ENCODE measurements at places on chromosomes 7 and 10. TPM values are rescaled to one million over a fixed set of nuclear protein-coding genes. Genes with fewer than 3 reads are reported as not detected.

DNA sequence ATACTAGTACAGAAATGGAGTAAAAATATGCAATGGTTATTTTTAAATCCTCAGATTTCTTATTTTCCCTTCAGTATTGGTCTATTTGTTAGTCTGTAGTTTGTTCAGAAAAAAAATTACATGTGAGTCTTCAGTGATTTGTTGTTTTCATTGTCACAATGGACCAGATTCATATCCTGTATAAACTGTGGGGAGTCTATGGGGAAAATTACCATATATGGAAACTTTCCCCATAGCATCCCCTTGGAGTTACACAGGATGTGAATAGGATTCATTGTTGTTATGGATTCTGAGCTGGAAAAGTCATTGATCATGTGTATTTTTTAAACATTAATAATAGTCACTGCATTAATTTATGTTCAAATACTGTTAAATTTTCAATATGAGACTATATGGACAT, 72.6 kb downstream of the ST7 start:
- DNase-seq, result no peak

- no peak for DNase-seq
Measured at GRCh38 chr7:86889501-86889900, 170.0 kb downstream of the ELAPOR2 start.

GRCh38 chr7:43112941-43113621, 634 bp downstream of the HECW1 start:
- peak; percentile 91 for DNase-seq

DNA sequence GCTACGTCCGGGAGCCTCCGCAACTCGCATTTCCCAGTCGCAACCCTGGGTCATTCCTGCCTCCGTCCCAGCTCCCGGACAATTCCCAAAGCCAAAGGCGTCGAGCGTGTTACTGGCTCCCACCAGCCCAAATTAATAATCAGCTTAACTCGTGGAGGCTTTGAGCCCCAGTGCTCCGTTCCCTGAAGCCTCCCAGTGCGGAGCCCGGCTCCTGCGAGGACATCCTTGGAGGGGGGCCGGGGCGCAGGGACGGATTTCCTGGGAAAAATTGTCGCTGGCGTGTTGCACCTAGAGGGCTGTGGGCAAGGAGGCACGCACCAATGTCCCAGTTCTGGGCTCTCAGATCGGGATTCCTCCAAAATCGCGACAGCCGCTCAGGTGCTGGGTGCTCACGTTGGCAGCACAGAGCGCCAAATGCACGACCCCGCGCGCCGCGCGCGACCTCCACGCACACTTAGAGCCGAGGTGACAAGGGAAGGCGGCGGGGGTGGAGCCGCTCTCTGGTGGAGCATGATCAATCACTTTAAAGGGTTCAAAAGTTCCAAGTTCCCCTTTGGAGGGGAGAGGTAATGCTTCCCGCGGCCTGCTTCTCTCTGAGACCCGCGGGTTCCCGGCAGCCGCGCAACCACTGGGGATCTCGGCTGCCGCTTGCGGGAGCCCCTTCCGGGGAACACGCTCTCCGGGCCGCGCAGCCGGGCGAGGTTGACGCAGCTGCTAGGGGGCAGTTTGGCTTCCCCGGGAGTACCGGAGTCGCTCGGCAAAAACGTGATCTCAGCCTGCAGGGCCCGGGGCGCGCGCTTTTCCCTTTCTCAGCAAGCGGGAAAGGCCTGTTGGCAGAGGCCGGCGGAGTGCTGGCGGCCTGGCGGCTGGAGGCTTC, 25.5 kb downstream of the SKIDA1 start:
- peak; percentile 90 for DNase-seq

DNA sequence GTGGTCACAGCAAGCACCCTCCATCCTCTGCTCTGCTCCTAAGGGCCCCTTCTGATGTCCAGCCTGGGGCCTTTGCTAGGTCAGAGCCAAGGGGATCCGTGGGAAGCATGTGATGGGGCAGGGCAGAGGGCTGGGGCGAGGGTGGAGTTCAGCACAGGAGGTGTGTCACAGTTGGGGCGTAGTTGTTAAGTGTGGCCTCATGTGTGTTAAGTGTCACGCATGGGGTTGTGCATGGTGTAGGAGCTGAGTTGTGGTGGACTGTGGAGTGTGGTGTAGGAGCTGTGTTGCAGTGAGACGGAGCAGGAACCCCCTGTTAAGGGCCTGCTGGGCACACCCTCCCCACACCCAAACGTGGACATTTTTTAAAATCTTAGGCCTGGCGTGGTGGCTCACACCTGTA, 248.0 kb downstream of the USP6NL start:
- no peak for DNase-seq

DNA sequence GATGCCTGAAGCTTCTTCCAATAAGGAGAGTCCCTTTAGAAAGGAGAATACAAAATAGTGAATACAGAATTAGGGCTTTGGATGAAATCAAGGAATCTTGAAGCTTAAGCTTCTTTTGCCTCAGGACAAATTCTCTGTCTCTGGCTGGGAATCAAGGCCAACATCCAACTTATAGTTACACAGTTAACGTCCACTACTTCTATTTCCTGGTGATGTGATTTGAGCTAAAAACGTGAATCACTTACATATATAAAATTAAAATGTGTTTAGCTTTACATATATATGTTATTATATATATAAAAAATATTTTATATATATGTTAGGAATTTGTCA, 11.4 kb upstream of the INPP5F start:
- no peak for DNase-seq

GRCh38 chr10:119478111-119478802, 64.3 kb downstream of the RGS10 start:
- no peak for DNase-seq

- DNase-seq, result peak; percentile 32
Measured at GRCh38 chr10:27413387-27413786, 90.7 kb upstream of the RAB18 start.

- DNase-seq, result no peak
Measured at GRCh38 chr7:127387974-127388373, 4.5 kb downstream of the ZNF800 start.

GRCh38 chr10:3977761-3978160, 192.8 kb upstream of the KLF6 start:
- no peak for DNase-seq

- no peak for DNase-seq
Measured at GRCh38 chr7:47570649-47571050, 11.3 kb downstream of the TNS3 start.

DNA sequence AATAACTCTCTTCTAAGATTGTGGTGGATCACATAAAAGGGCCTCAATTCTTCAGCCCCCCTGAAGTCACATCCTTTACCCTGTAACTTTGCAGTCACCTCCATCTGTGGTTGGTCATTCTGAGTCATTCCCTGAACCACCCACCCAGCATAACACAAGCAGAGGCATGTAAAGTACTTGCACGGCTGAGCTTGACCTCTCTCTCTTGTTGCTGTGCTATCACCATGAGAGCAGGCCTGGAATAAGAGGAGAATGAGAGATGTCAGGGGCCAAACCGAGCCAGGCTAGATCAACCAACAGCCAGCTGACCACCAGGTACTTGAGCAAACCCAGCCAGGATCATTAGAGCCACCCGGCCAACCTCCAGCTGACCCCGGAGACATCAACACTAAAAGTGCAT, 13.5 kb upstream of the STK17A start:
- no peak for DNase-seq

SOSTDC1 gene
- total RNA-seq, result not detected

MEOX2 gene
- not detected for total RNA-seq

CALN1 gene
- total RNA-seq, result 3.2 TPM
